ENCODE measurements at places on chromosomes 5 and 9.

GRCh38 chr5:83538786-83539462 is 67.4 kb downstream of the VCAN start:
- no peak for DNase-seq

- no peak for DNase-seq
These were observed 8.4 kb downstream of the ENHO start for GRCh38 chr9:34514401-34514800.

DNA sequence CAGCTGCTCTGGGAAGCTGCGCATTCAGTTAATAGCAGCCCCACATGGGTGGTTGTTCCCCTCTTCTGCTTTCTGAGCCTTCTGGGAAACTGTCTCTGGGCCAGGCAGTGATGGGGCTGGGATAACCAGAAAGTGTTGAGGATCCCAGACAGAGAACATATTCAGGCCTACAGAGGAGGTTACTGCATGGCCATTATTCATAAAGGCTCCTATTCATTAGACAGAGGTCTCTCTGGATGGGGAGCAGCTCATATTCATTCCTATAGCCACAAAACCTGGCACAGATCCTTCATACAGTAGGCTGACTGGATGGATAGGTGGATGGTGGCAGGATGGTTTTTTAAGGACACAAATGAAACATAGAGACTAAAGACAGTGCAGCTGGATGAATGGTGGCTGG is 76.3 kb downstream of the HSPA4 start:
- no peak for DNase-seq

DNA sequence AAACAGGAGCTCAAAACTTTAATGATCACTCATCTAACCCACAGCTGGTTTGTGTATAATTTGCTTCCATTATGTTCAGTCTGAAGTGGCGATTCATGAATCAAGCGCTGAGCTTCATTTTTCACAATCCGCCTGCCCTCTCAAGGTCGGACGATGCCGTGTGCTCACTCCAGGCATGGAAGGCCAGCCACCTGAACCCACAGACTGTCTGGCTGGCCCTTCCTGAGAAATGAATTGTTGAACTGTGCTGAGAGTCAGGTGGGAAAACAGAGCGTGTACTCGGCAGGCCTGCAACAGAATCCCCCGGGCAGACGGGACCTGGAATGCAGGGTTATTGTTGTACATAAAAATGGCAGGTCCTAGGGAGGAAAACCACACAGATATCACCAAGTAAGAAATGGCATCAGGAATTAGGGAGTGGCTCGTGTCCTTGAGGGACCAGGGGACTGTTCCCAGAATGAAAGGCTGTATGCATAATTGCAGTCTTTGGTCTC is 375.7 kb downstream of the IRX2 start:
- DNase-seq = no peak

GRCh38 chr5:156893517-156893916 is 43.4 kb downstream of the PPP1R2B start:
- no peak for DNase-seq

GRCh38 chr9:86562691-86563090 is 208.5 kb upstream of the TUT7 start:
- DNase-seq = no peak

DNA sequence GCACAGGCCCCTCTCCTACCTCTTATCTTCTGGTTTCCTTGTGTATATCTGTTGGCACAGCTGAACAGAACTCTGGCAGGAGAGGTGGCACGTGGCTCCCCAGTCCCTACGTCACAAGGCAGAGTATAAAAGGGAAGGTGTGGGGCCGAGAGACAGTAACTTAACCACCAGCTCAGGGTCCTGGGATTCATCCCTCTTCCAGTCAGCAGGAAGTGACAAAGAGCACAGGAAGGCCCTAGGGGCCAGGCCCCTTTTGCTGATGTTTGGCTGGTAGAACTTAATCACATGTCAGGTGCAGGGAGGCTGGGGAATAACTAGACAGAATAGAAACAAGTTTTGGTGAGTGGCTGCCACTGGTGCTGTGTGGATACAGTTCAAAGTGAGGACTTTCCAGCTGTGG is 4.5 kb upstream of the ICE1 start:
- no peak for DNase-seq

DNA sequence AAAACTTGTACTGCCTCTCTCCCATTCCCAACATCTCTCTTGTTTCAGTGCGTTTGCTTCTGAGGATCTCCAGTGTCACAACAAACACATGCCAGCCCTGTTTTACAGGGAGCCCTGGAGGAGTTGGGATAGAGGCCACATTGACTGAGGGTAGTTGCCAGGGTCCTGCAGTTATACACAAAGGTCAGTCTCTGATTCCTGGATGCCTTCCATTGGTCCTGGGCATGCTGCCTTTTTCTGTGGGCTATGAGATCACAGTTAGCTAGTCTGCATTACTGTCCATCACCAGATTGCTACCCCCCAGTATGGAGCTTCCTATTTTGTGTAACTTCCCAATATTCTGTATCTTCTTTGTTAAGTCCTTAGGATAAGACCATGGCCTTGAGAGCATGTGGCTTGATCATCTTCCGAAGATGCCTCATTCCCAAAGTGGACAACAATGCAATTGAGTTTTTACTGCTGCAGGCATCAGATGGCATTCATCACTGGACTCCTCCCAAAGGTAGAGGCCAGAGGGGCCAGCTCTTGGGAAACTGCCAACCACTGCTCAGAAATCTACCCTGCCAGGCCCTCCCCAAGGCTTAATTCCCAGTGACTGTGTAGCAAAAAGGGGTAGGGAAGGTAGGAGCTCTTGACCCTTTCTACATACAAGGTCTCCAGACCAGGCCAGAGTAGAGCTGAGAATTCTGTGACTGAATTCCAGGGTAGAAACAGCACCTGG is 9.5 kb downstream of the NUDT2 start:
- no peak for DNase-seq

- DNase-seq = no peak
These were observed at the start of gene SLC45A2 for GRCh38 chr5:33984671-33985124. SLC45A2 (minus strand) TSS chr5:33984693; CDS start chr5:33984583, 110 bp downstream.

DNA sequence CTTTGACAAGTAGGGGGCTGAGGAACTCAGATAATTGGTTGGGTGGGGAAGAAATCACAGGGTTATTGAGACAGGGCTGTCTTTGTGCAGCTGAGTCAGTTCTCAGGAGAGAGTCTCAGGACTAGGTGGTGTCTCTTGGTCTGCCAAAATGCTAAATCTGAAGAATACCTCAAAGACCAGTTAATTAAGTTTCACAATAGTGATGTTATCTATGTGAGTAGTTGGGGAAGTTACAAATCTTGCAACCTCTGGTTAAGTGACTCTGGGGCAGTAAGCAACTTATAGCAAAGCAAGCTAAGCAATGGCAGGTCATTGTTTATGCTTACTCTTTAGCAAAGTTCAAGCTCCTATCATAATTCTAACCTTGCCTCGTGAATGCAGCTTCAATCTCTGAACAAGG is 53.6 kb downstream of the GIN1 start:
- DNase-seq = no peak

DNA sequence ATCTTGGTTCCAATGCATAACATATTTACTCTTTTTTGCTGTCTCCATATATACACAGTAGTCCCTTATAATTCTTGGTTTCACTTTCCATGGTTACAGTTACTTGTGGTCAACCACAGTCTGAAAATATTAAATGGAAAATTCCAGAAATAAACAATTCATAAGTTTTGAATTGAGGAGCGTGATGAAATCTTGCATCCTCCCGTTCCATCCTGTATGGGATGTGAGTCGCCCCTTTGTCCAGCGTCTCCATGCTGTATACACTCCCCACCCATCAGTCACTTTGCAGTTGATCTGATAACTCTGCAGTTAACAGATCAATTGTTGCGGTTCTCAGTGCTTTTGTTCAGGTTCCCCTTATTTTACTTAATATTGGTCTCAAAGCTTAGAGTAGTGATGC is 11.5 kb upstream of the FAF2 start:
- no peak for DNase-seq

- DNase-seq = no peak
These were observed 22.8 kb upstream of the GRPEL2 start for GRCh38 chr5:149322518-149322917.

- DNase-seq = no peak
These were observed 255.6 kb downstream of the NSG2 start for GRCh38 chr5:174300941-174301761.

DNA sequence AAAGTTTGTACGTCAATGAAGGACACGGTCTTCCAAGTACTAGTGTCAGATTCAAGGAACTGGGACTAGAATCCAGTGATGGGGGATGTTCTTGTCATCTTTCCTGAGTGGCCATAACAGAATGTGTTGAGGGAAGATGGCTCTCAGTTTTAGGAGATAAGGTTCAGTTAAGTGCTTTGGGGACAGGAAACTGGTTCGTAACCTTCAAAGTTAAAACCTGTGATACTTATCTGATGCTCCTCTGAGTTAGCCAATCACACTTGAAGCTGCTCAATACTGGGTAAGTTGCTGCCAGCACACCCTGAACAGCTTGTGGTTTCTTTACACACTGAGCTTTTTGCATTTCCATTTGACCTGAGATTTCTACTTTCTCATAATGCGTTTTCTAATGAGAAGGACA is 64.4 kb downstream of the PIK3R1 start:
- DNase-seq = no peak

GRCh38 chr9:34571481-34571810 is 18.1 kb downstream of the CNTFR start:
- no peak for DNase-seq

DNA sequence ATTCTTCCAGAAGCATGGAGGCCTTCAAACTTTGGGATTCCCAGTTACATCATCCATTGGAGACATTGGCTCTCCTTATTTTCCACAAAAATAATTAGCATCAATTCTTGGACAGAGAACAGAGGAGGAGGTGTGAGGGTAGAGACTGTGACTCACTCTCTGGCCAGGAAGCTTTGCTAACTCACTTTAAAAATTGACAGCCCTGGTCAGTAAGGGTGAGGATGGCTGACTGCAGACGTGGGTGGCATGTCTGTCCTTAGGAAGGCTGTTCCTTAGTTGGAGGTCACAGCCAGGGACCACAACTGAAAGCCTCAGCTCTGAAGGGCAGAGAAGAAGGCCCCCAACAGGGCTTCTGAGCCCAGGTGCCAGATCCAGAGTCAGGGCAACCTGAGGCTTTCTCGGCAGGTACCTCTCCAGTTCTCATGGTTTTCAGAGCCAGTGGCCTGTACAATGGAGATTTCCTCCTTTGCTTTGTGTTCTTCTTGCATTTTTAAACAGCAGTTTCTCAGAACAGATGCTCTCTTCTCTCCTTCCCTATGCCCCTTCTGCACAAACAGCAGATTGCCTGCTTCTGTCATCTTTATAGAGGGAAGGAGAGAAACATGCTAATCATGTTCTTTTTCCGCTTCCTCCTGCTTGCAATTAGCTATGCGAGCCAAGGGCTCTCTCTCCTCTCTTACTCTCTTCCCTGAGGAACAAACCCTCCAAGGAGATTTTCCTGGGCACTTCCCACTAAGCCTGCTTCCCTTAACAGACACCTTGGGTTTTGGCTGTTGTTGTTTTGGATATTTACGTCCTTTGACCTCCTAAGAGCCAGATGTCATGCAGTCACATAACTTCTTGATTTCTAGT is 92.5 kb upstream of the ZNF366 start:
- DNase-seq = no peak

DNA sequence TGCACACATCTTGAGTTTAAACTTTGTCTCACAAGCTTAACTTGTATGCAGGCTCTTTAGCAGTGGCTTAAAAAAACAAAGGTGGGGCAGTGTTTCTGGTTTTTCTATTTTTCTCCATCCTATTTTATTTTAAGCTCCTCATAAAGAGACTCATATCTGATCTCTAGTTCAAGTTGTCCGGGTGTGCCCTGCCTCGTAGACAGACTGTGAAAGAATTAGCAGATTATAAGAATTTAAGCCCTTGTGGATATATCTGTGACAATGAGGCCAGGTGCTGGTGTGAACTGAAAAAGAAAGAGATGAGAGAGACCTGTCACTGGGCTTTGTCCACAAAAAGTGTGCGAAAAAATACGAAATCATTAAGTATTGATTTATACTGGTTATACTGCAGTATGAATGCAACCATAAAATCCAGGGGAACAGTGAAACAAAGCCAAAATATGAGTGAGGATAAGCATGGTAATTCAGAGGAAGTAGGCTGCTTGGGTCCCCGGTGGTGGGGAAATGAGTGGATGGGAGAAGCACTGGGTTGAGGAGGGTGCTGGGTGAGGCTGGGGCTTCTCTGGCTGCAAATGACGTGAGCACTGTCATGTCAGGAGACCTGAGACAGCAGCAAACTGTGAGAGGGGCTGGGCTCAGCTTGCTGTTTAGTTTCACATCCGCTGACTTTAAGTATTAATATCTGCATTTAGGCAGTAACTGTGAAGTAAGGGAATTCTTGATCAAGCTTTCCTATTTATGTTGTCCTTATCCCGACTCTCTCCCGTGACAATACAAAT is 179.7 kb upstream of the ANKRD55 start:
- no peak for DNase-seq

GRCh38 chr5:144844086-144844485 is 673.4 kb downstream of the KCTD16 start:
- no peak for DNase-seq

DNA sequence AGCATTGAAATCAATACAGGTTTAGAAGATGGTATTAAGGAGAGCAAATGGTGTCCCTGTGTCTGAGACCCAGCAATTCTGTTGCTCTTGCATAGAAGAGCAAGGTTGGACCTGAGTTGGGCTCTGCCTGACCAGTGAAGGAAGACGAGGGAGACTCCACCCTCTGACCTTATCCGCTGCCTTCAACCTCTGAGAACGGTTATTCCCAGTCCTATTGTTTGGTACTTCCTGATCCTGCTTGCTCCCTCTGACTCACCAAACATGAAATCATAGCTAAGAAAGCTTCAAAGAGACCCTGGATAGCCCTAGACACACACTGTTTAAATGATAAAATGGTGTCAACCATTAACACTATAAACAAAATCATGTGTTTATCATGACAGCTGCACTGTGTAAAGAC is 218.5 kb downstream of the PLK2 start:
- DNase-seq = no peak

- no peak for DNase-seq
These were observed 17.1 kb downstream of the DELE1 start for GRCh38 chr5:141940695-141941271.

DNA sequence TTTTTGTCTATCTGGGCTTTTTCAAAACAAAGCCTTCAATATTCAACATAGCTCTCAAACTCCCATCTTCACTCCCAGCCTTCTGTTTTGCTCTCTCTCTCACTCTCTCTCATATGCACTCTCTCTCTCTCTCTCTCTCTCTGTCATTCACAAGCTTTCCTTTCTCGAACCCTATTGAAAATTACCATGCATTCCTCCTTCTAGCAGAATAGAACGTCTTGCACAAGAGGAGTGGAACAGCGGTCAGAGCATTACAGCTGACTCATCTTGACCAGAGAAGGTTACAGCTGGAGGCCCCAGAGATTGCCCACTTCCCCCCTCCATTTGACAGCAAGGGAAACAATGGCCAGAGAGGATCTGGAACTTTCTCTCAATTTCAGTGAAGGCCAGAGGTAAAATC is 51.0 kb upstream of the LIFR start:
- no peak for DNase-seq

GRCh38 chr5:173268750-173269432 is 33.9 kb upstream of the NKX2-5 start:
- DNase-seq = no peak

GRCh38 chr5:57446966-57447365 is 35.6 kb downstream of the ACTBL2 start:
- no peak for DNase-seq
